ENCODE measurements at places on chromosomes 2 and 18.

DNA sequence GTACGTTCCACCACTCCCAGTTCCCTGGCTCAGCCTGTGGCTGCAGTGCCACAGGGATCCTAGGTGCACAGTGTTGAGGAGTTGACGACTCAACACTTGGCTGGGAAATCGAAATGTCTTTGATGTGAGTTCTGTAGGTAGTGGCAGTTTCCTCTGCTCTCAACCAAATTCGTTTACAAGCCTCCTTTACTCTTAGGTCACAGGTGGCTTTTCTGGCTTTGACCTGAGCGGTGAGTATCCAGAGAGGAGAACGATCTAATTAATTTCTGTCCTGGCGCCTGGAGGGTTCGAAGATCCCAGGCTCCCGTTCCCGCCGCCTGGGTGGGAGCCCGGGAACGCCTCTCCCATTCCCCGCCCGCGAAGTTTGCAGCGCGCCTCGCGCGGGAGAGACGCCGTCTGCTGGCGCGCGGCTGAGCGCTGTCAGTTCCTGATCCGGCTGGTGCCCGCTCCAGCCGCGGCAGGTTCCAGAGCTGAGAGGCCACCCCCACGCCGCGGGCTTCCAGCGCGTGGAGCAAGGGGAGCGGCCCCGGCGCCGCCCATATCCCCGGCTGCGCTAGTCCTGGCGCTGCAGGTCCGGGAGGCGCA, at the start of gene LAMA3:
Gene LAMA3 (plus strand): TSS at position 423 of the 585 bp plus-strand sequence. CDS start 231 bp downstream, outside the sequence.
- DNase-seq, result peak; percentile 70

DNA sequence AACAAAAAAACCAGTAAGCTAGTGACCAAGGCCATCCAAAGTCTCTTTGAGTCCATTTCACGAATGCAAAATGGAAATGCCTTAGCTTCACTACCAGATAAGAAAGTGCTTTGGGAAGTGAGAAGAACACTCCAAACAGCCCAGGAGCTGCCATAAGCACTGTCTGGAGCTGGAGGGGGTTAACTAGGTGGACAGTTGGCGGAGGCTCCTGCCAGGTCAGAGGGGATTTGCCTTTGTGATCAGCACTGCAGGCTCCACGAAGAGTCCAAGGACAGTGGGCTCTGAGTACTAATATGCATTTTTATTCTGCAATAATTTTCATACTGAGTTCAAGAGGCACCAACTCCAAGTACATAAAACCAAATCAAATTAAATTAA, 233.3 kb upstream of the SMAD2 start:
- no peak for DNase-seq

DNA sequence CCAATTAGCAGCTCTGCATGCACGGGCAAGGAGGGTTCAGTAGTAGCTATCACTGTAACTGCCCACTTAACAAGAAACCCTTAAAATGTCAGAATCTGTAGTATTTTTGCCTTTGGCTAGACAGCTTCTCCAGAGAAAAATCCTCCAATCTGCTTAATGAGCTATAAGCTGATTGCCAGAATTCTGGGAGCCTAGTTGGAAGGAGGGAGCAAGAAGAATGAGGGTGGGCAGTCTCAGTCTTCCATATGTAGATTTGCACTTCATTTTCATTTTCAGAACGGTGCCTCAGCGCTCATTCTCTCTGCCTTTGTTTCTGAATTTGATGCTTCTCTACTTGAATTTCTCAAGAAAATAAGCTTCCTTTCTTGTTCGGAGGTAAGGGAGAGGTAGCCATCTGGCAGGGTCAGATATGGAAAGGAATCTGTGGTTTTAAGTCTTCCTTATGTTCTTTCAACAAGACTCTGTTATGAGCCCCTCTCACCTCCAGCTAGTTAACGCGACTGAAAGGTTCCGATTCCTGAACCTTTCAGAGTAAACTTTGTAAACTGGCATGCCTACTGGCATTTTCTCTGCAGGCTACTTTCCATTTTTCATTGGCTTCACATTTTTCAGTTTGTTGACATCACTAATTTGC, 53.5 kb downstream of the HNRNPLL start:
- DNase-seq, result no peak

GRCh38 chr18:36492604-36493329, 195.3 kb downstream of the FHOD3 start:
- DNase-seq, result no peak

GRCh38 chr2:144376460-144376859, 143.5 kb downstream of the ZEB2 start:
- no peak for DNase-seq

DNA sequence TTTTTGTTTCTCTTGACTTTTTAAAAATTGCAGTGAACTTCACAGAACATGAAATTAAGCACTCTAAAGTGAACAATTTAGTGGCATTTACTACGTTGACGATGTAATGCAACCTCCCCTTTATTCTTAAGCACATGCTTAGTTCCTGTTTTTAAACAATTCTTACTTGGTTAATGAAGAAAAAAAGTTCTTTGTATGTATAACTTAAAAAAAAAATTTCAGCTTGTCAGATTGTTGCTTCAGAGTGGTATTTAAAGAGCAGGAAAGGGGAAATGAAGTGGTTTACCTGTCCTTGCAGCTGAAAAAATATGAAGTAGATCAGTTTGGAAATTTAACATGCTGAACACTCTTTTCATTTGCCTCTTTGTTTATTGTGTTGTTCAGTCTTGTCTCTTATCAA, 95.7 kb upstream of the RASGRP3 start:
- DNase-seq, result no peak

GRCh38 chr2:198775737-198776136, 682.0 kb downstream of the SATB2 start:
- DNase-seq, result no peak

GRCh38 chr18:6570581-6571238, 156.0 kb upstream of the L3MBTL4 start:
- DNase-seq, result no peak
